ENCODE measurements at places on chromosomes 5 and 9.

DNA sequence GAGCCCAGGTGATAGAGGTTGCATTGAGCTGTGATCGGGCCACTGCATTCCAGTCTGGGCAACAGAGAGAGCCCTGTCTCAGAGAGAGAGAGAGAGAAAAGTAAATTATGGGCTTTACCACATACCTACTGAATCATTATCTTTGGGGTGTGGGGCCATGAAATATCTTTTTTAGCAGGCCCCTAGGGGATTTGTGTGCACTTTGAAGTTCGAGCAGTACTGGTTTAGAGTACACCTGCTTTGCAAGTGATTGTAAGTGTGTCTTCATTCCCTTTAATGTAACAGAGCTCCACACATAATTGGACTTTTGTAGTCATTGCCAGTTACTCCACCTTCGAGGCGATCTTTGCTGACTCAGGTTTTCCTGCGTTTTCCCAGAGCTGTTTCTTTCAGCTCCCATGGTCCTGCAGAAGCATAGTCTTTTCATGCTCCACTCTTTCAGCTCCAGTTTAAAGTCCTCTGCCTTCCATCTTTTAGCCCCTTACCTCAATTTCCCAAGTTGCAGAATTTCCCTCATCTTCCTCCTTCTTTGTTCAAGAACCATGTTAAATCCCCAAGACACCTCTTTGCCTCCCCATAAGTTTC lies 24.0 kb upstream of the FRMPD1 start:
- no peak for DNase-seq

- DNase-seq: no peak
Observed at GRCh38 chr5:153900703-153901395, 137.9 kb downstream of the FAM114A2 start.

DNA sequence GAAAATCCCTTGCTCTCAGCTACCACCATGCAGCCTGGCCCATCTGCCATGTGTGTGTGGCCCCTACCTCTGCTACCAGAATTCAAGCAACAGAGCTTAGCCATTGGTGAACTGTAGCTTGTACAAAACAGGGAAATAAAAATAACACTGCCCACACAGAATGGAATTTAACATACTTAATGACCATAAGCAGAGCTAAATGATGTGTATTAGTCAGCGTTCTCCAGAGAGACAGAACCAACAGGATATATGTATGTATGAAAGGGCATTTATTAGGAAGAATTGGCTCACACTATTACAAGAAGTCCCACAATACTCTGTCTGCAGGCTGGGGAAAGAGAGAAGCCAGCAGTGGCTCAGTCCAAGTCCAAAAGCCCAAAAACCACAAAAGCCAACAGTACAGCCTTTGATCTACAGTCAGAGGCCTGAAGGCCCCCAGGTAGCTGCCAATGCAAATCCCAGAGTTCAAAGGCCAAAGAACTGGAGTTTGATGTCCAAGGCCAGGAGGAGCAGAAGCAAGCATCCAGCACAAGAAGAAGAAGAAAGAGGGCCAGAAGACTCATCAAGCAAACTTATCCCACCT lies 318.8 kb downstream of the DNAH5 start:
- no peak for DNase-seq

- DNase-seq: no peak
Observed at GRCh38 chr5:60323596-60323995, 376.4 kb downstream of the DEPDC1B start.

- DNase-seq: no peak
Observed at GRCh38 chr9:72949244-72949582, 3.6 kb downstream of the ALDH1A1 start.

DNA sequence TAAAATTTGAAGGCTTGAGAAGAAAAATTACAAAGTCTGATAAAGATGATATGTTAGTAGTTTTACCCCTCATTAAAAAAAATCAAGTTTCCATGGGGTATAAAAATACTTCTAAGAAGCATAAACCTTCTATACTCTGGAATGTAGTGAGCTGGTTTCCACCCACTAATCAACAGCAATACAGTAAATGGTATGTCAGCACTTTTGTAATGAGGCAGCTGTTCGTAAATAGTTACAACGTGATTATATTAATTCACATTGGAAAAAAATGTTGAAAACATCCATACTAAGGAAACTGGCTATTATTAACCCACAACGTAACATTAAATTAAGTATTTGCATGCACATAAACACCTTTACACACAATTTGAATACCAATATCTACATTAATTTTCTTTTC lies 283.1 kb upstream of the FAM174A start:
- no peak for DNase-seq

DNA sequence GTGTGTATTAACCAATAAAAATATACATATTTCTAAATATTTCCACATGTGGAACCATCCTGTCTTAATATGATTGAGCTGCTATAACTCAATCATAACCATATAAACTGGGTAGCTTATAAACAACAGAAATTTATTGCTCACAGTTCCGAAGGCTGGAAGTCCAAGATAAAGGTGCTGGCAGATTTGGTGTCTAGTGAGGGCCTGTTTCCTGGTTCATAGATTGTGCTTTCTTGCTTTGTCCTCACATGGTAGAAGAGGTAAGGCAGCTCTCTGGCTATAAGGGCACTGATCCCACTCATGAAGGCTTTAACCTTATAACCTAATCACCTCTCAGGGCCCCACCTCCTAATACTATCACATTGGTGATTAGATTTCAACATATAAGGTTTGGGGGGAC lies 14.0 kb upstream of the PRKAA1 start:
- DNase-seq: no peak

GRCh38 chr5:31193116-31193515 lies 370 bp upstream of the CDH6 start:
- DNase-seq: no peak

DNA sequence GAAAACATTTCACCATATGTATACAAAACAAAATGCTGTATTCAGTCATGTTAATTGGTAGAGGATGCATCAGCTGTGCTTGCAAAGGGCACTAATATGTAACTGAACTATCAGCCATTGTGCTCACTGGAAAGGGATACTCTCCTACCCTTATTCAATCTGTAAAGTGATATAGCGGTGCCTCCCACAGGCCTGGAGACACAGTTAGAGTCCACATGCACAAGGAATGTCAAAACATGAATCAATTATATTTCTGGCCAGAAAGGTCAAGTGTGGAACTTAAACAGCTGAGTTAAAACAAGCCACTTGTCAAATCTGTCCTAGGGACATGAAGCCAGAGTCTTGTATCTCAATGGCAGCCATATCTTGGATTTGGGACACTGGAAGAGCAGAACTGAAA lies 71.2 kb upstream of the IZUMO3 start:
- no peak for DNase-seq

GRCh38 chr5:111513131-111513520 lies 791 bp upstream of the STARD4 start:
- no peak for DNase-seq

- DNase-seq: no peak
Observed at GRCh38 chr9:76866689-76867088, 39.2 kb downstream of the PRUNE2 start.

- no peak for DNase-seq
Observed at GRCh38 chr9:128917151-128917849, 3.5 kb upstream of the PHYHD1 start.

DNA sequence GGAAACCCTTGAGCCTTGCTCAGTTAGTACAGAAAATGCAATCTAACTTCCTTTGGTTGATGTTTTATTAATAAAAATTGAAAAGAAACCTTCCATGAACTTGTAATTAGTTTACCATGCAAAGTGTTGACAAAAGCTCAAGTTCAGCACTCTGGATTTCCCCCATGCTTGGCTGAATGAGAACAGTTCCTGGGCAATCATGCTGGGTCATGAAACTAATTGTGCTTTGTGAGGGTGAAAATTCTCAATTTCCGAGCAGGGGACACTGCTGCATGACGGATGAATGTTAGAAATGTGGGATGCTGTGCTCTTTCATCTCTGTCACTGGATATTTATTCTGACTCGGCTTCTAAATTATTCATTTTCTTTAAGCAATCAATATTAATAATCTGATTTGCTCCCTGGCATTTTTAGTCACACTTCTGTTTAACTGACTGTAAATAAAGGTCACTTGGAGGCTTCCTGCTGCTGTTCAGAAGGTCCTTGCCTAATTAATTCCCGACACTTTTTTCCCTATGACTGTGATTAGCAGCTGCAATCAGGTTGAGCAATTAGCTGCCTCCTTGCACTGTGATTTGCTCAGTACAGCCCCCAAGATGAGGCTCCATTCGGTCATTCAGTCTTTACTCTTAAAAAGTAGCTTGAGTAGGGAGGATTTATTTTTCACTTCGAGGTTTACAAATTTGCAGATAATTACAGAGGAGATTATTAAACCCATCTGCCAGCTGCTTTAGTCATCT lies 678.1 kb upstream of the ZNF608 start:
- no peak for DNase-seq

- no peak for DNase-seq
Observed at GRCh38 chr9:4670591-4670990, 4.3 kb upstream of the SPATA6L start.

GRCh38 chr5:60545551-60545950 lies 154.4 kb downstream of the DEPDC1B start:
- no peak for DNase-seq

DNA sequence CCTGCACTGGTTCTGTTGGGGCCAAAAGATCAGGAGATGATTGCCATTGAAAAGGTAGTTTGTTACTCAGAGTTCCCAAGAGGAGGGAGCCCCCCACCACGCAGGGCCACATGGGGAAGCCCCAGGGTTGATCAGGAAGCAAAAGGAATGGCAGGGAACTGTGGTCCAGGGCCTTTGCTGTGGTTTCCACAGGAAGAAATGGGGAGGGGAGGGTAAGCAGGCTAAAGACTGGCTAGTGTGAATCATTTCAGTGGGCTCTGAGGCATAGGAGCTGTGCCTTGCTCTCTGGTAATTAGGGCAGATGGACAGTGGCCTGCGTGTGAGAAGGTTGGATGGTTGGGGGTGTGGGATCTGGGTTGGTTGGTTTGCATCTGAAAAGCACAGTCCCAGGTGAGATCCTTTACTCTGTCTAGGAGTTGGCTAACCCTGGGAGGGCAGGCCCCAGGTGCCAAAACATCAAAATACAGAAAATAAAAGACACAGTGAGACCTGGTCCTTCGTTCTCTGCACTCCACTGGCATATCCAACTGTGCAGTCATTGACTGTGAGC lies 66.1 kb downstream of the PTPDC1 start:
- DNase-seq: no peak

DNA sequence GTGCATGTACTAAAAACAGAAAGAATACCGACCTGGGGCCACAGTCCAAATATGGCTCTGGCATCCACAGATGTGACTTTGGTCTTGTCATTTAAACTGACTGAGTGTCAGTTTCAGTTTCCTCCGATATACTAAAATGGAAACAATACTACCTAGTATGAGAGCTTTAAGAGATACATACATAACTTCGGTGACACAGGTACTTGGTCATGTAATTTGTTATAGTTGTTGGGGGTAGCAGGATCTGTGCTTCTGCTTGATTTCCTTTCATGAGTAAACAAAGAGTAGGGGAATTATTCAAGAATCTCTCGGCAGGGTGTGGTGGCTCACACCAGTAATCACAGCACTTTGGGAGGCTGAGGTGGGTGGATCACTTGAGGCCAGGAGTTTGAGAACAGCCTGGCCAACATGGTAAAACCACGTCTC lies 32.1 kb downstream of the MTMR12 start:
- DNase-seq: no peak

All from NAMALWA (cell line).